ENCODE measurements at places on chromosomes 12 and 14. TPM values are rescaled to one million over a fixed set of nuclear protein-coding genes. Genes with fewer than 3 reads are reported as not detected.

DNA sequence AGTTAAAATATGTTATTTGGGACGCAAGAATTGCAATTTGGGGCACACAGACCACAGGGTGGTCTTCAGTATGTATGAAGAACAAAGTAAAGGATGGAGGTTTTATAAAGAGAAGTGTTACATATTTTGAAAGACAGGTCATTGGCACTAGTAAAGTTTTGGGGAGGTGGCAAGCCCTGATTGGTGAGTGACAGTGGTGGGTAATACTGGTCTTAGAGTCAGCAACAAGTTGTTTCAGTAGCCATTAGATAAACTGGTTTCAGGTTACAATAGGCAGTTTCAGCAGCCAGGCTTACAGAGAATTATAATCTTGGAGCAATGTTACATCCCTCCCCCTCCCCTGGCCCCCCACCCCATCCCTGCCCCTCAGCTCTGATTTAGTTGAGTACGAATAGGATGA is 17.5 kb downstream of the MARK3 start:
- no peak for DNase-seq

- DNase-seq, result no peak
Measured at GRCh38 chr14:87468531-87468930, 524.5 kb downstream of the GALC start.

DNA sequence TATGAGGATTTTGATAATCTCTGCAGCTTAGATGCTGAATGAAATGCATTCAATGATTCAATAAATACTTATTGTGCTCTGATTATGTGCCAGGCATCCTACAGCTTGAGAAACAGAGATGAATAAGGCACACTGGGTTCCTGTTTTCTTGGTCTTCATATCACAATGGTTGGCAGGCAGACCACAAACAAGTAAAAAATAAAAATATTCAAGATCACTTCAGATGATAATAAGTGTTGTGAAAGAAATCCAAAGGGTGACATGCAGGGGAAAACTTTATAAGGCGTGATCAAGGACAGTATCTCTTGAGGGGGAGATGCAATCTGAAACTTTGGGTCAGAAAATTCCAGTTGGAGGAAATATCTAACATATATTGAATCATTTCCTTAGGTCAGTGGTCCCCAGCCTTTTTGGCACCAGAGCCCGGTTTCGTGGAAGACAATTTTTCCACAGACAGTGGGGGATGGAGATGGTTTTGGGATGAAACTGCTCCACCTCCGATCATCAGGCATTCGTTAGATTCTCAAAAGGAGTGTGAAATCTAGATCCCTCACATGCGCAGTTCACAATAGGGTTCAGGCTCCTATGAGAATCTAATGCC is 73.7 kb upstream of the RAP1B start:
- no peak for DNase-seq

DNA sequence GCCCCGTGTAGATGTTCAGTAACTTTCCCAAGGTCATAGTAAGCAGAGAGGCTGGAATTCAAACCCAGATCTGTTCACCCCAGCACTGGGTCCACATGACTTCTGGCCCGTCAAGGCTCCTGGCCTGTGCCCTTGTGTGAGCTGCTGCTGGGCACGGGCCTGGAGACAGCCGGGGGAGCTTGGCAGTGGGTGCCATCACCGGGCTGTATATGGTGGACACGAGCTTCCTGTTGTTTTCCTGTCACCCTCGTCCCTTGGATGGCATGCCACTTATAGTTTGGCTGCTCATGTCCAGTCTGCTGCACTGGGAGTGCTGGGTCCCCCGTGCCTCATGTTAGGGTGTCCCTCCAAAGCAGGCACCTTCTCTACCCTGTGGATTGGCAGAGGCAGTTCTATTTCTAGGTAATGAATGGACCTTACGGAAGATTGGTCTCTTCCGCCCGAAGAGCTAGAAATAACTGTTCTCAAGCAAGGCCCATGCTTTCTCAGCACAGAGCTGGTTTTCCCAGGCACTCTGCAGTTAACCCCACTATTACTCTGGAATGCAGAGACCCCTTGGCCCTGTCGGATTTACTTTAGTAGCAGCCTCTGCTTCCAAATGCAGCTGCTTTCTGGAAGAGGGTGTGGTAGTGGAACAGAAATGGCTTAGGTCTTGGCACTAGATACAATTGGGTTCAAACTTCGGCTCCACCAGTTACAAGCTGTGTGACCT is 44.3 kb downstream of the ELK3 start:
- no peak for DNase-seq

GRCh38 chr14:64928239-64929013 is 14.1 kb downstream of the GPX2 start:
- no peak for DNase-seq

- no peak for DNase-seq
Measured at GRCh38 chr12:117294189-117294603, 67.2 kb downstream of the NOS1 start.

DNA sequence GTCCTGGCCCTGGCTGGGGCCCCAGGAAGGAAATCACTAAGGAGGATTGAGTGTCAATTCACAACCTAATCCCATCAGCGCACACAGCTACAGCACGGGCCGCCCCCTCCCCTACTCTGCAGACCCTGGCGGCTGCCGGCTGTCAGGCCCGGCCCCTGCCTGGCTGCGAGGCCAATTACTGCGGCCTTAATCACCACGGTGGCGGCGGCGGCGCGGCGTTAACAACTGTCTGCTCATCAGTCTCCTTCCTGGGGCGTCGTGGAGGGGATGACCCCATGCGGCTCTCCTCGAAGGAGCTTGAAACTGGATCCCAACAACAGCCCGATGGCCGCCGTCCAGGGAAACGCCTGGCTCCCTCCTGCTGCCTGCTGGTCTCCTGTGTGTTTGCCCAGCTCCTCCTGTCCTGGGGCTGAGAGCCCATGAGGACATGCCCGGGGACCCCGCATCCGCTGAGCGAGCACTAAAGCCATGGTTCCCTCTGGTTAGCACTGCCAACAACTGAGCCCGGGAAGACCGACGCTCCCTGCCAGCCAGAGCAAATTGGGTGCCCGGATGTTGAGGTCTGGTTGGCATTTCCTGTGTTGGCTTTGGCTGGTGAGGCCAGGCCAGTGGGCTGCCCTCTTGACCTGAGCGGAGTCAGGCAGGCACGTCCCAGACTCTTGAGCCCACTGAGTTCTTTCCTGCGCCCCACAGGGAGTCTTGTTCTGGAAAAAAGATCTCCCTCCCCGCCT is 21.8 kb upstream of the EIF2B2 start:
- no peak for DNase-seq

- no peak for DNase-seq
Measured at GRCh38 chr12:122508163-122508562, 7.4 kb upstream of the ZCCHC8 start.

- no peak for DNase-seq
Measured at GRCh38 chr12:33476058-33476457, 36.4 kb upstream of the SYT10 start.

DNA sequence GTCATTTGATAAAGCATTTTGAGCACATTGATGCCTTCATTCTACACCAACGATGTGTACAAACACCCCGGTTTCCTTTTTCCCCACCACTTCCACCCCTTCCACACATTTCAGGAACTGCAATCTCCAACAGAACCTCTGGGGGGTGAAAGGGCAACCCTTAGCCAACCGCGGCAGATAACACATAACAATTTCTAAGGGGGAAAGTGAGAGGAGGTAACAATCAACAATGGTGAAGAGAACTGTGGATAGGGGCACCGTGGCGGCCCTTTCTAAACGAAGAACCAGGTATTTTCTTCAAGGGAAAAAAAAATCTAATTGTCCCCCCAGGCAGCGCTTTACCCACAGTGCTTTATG is 1.1 kb downstream of the KITLG start:
- no peak for DNase-seq

- no peak for DNase-seq
Measured at GRCh38 chr14:54830650-54831049, 72.0 kb downstream of the GCH1 start.

DNA sequence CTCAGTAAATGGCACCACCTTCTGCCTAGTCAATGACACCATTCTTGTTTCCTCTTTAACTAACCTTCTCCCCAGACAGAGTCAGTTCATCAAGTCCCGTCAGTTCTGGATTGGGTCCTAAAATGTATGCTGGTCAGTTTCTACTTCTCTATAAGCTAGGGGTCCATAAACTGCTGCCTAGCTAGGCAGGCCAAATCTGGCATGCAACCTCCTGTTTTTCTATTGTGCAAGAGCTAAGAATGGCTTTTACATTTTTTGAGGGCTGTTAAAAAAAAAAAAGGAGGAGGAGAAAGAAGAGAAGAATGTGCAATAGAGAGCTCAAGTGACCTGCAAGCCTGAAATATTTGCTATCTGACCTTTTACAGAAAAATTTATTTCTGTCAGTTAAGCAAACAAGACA is 6.4 kb upstream of the TMED10 start:
- DNase-seq, result no peak

DNA sequence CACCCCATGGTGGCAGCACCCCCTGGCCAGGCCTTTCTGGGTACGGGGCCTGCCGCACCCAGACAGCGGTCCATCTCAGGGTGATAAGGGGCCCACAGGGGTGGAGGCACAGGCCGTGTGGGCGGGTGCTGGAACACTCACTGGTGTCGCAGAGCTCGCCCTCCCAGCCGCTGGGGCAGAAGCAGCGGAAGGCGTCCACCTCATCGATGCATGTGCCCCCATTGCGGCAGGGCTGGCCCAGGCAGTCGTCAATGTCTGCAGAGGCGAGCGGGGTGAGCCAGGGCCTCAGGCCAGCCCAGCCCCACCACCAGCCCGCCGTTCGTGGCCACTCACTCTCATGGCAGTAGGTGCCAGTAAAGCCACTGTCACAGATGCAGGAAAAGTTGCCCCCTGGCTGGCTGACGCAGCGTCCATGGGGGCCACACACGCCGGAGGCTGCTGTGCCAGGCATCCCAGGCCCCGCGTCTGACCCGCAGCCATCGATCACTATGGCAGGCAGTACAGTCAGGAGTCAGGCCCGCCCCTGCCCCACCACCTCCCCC is 19.9 kb downstream of the JAG2 start:
- no peak for DNase-seq

DNA sequence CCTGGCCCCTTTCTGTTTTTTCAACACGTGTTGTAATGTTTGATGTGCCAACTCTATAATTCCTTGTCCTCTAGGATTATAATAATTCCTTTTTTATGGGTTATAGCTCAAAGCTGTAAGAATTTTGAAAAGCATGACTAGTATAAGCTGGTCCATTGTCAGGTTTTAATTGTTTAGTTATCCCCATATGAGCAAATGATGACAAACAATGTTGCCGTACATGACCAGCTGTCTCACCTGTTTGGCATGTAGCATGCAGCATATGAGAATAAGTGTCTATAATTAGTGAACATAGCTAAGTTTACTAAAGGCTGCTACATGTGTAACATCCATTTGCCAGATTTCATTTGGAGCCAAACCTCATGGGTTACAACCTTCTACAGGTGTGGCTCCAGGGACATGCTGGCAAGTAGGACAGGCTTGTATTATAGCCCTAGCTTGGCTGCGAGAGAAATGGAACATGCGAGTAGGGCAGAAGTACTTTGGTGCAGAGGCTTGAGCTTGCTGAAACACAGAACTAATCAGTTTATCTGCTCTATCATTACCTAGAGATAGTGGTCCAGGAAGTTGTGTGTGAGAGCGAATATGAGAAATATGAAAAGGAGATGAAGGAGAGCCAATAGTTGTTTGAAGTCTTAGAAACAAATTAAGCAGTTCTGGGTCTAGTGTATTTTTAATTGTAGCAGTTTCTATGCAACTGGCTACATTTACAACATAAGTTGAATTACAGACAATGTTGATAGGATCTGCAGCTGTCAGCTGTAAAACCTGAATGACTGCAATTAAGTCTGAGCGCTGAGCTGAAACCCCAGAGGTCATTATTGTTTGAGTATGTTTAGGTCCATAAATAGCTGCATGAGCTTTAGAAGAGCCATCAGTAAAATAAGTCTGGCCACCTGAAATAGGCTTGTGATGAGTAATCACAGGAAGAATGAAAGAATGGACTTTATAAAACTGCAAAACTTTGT is 22.6 kb upstream of the MAPKAPK5 start:
- no peak for DNase-seq

DNA sequence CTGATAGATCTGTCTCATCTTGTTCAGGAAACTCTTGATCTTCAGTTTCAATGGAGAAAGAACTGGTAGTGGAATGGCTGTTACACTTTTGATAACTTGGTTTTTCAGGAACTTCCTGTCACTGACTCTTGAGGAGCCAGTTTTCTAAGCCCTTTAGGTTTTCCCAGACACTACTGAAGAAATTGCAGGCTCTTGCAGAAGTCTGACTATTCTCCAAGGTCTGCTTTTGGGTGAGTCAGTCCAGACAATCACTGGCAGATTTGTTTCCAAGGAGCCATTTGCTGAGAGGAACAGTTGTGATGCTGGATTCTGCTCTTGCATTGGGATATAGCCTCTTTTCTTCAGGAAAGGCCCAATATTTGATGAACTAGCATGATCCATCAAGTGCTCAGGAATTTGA is 468.0 kb downstream of the FUT8 start:
- no peak for DNase-seq

DNA sequence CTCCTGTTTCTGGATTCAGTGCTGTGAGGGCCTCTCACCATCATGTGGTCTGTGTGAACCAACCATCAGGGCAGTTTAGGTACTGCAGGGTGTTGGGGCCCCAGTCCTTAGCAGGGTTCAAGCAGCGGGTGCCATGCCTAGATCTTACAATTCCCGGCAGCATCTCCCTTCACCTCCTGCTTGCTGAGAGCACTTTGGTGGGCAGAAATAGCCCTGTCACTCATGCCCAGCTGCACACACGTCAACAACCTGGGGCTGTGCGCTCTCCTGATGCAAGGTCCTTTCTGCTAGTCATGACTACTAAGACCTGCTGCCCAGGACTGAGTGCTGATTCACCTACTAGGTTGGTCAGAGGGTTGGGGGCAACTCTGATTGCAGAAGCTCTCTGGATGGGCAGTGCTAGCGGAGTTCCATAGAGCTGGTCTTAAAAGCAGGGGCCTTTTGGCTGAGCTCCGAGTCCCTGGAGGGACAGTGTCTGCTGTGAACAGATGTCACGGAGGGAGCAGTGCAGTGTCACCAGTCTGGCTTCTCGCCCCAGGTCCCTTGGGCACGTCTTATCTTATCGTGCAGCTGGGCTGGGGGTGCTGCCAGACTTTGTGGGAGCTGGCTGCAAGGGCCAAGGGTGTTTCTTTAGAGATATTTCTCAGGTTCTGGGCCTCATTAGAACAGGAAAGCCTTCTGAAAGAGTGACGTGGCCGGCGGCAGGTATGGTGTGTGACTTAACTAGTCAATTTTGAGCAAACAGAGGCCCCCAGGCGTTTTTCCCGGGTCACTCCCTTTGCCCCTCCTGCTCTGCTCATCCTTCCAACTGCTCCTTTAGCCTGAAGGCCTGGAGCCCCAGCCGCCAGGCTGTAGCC is 71.8 kb downstream of the NINJ2 start:
- no peak for DNase-seq

GRCh38 chr12:50142993-50143392 is 24.2 kb downstream of the CERS5 start:
- DNase-seq, result no peak

The ESR2 gene
- 1.4 TPM for total RNA-seq

The SERPINA6 gene
- total RNA-seq, result not detected

The CCDC91 gene
- total RNA-seq, result 160 TPM

The PMEL gene
- total RNA-seq, result not detected

The ANKS1B gene
- 452 TPM for total RNA-seq

The KRT6C gene
- not detected for total RNA-seq
